ENCODE measurements at places on chromosomes 1 and 21.

DNA sequence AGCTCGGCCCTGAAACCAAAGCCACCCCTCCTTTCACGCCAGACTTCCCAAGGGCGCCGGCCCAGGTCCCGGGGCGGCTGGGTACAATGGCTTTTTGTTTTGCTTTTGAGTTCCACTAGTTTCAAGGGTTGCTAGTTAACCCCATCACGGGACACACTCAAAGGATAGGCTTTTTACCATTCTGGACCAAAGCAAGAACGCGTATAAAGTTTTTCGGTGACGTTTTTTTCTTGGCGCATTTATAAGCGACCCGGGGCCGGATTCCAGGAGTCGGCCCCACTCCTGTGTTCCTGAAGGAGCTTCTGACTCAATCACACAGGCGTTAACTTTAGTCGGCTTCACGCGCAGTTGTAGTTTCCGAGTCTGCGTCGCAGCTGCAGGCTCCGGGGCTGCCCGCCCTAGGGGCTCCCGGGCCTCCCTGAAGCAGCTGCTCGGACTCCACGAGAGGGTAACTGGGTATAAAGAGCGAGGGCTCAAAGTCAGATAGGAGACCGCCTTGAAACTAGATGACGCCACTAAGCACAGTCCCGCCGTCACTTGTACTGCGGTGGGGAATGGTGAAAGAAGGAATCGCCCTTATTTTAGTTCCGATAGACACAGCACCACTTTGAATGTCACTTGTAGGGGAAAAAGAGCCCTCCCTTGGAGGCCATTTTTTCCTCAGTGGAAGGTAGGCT, 707 bp upstream of the KLHL21 start:
- no peak for DNase-seq

GRCh38 chr1:234866007-234866866, 256.3 kb upstream of the IRF2BP2 start:
- no peak for DNase-seq

DNA sequence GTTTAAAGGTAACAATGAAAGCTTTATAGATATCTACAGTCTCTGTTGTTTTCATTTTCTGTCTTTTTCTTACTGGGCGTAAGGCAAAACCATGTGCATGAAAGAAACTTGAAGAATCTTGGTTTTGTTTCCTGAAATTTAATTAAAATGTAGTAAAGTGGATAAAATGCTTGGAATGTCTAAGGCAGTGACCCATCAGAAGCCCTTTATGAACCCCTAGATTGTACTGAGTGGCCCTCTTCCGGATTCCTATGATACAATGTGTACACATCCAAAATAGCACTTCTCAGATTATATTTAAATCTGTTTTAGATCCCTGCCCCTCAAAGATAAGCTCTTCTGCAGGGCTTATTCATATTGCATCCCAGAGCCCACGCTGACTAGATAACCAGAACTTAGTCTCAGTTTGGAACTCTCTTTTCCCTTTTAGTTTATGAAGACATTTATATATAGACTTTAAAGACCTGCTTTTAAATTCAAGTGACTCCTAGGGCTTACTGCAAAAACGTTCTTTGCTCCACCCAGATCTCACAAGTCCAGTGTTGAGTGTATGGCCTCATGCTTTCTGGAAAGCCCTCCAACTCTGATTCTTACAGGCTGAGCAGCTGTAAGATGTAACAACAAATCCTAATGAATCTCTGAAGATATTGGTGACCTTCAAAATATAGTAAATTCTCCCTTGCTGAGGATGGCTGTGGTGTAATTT, 142.9 kb downstream of the LRRC7 start:
- DNase-seq: no peak

DNA sequence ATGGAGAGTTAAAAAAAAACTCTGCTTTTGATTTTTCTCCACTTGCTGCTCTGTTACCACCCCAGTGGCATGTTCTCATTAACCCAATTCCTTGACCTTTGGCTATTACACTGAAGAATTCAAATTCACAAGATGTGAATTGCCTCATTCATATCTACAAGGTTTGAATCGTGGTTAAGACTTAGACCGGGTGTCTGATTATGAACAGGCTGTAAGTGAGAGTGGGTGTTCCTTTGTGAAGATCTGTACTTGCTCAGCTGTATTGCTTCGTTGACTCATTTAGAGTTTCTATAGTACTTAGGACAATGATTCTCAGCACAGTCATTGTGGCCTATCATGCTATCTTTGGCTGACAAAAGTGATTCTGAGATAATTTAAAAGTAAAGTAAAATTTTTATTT, 36.4 kb downstream of the DNM3 start:
- DNase-seq: no peak

DNA sequence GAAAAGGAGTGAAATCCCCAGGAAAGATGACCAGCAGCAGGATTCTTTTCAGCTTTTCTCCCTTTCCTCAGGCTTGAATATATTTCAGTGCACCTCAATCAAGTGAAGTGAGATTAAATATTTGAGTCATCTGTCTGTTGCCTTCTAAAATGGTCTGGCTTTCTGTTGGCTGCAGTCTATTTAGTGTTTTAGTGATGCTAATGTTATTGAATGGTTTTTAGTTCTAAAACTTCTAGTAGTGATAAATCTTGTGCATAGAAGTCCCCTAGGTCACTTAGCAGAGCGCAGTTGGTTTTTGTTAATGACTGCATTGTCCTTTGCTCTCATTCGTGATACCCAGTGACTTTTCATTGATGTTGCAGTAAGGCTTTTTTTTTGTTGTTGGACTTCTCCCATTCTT, 53.5 kb downstream of the ITSN1 start:
- no peak for DNase-seq

- DNase-seq: no peak
Observed at GRCh38 chr1:101826416-101826815, 170.3 kb downstream of the OLFM3 start.

DNA sequence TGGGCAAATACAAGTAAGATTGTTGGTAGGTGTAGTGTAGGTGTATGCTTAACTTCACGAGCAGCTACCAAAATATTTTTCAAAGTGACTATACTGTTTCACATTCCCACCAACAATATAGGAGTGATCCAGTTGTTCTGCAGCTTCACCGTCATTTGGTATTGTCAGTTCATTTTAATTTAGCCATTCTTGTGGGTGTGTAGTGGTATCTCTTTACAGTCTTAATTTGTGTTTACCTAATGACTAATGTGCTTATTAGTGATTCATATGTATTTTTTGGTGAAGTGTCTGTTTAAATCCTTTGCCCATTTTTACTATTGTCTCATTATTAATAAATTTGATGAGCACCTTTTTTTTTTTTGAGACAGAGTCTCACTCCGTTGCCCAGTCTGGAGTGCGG, 35.4 kb downstream of the RCSD1 start:
- DNase-seq: no peak

- DNase-seq: peak; percentile 51
Observed at GRCh38 chr1:85464497-85465098, 361 bp downstream of the DDAH1 start.

DNA sequence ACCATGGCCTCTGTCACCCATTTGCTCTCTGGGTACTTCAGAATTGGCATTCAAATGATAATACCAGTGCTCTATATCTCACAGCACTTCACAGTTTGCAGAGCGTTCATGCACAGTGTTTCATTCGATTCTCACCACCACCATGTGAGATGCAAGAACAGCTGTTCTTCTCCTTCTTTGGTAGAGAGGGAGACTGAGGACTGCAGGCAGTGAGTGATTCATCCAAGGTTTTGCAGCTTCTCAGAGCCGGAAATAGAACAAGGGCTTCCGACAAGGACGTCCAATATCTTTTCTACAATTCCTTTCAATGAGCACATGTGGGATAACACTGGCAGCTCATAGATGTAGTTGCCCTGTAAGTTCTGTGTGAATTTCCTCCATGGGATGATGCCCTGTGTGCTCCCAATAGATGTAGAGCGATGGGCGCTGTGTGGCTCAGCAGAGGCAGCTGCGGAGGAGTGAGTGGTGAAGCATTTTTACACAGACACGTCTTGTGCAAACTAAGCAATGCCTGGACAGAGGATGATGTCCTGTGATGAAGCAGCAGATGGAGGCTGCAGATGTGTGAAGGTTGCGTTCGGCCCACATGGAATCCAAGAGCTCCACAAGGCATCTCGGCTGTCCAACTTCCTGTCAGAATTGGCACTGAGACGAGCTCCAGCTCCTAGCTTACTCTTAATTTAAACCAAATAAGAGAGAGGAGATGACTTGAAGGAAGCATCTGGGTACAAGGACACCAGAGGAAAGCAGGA, 24.9 kb downstream of the MT1HL1 start:
- DNase-seq: no peak

DNA sequence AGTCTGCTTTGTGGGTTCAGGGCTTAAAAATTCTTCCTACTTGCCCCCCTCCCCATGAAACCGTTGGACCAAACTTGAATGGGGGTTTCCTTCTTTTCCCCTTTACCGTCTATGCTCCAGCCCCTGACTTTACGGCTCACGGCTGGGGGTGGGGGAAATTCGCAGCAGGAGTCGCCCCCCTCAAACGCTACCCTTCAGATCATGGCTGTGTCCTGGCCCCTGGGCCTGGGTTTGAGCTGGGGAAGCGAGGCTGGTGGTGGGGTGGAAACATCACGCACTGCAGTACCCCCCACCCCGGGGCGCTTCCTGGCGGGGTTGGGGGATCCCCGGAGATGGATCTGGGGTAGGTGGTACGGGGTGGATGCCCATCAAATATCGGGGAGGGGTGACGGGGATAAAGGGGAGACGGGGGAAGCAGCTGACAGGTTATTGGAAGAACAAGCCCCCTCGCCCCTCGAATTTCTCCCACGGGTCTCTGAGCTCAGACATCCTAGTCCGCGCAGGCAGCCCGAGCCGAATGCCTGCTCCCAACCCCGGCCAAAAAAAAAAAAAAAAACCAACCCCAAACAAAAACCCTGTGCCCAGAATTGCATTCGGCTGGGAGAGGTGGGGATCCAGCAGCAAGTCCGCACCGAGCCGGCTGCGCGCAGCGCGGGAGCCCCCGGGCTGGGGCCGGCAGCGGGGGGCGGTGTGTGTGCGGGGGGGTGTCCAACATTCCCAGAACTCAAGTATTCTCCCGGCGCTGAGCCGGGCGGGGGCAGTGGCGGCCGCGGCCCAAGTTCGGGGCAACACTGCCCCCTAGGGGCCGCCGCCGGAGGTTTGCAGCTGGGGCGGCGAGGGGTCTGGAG, 59.0 kb upstream of the ACOT11 start:
- peak; percentile 72 for DNase-seq

GRCh38 chr21:42988236-42988965, 14.0 kb downstream of the PKNOX1 start:
- no peak for DNase-seq

GRCh38 chr1:240572328-240572727, 39.6 kb downstream of the GREM2 start:
- DNase-seq: no peak

DNA sequence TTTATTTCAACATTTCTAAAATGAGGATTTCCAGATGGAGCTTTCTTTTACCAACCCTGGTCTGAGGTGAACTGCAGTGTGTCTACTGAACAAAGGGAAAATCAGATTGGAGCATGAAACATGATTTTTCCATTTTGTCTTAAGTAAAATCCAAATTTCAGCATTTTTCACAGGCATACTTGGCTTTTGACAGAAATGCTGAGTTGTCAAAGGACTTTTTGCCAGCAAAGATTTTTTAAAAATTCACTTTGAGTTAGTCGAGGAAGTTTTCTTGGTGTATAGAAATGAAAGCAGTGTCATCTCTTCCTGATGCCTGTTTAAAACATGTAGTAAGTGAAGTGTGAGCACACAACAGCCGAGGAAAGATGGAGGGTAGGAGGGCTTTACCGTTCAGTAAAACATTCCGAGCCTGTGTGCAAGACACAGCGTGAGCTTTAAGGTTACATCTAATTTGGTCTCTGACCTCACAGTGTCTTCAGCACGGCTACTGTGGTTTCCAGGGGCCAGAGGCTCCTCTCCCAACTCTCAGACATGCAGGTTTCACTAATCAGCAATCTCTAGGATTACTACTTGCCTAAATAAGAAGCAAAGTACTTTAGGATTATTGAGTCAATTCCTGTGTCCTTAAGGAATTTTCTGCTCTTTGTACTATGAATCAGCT, 45.9 kb downstream of the SAMD13 start:
- DNase-seq: no peak

- no peak for DNase-seq
Observed at GRCh38 chr1:164561007-164561406, 2.0 kb downstream of the PBX1 start.

- DNase-seq: no peak
Observed at GRCh38 chr1:103942029-103942428, 192.3 kb downstream of the AMY1C start.

DNA sequence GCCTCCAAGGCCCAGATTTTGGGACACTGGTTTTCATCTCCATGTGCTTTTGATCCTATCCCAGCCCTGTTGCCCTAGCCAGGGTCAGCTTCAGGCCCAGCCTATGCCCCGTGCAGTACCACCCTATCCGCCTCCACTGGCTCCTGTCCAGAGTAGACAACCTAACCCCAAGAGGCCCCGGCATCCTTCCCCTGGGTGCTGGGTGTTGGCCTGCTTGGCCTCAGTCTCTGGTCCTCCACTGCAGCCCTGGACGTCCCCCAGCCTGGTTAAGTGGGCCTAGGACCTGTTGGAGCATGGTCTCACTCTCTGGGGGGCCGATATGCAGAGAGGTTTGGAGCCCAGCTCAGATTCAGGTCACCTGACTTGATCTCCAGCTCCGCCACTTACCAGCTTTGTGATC, 1.6 kb downstream of the CSF3R start:
- no peak for DNase-seq

- DNase-seq: no peak
Observed at GRCh38 chr1:172515436-172515835, 17.5 kb upstream of the SUCO start.

- DNase-seq: no peak
Observed at GRCh38 chr1:1755426-1755825, 22.8 kb downstream of the NADK start.

GRCh38 chr1:16621300-16621658, 7.9 kb upstream of the NBPF1 start:
- DNase-seq: no peak

DNA sequence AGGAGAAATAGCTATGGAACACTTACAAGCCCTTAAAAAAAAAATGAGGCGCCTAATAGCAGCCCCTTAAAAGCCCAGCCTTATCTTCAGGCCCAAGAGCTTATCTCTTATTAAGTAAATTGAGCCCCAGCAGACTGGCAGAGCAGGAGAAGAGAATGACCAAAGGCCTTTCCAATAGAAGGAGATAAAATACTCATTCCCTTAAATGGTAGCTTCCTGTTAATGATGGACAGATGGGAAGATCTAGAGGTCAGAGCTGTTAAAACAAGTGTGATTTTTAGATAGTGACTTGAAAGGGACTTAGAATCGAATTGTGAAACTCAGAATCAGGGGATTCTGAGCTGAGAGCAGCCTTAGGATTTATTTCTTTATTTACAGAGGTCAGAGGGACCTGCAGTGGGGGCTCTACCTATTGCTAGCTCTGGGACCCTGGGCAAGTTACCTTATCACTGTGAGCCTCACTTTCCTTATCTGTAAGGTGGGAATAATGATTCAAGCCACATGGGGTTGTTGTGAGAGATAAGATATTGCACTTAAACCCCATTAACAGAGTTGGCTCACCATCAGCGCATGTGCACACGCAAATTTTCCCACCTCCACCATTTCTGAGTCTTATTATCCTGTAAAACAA, 101.3 kb upstream of the C8B start:
- DNase-seq: no peak

GRCh38 chr1:176144526-176144925, 62.6 kb downstream of the COP1 start:
- no peak for DNase-seq

- no peak for DNase-seq
Observed at GRCh38 chr1:3205815-3206214, 136.8 kb downstream of the PRDM16 start.
